ENCODE measurements at places on chromosomes 11 and 22.

DNA sequence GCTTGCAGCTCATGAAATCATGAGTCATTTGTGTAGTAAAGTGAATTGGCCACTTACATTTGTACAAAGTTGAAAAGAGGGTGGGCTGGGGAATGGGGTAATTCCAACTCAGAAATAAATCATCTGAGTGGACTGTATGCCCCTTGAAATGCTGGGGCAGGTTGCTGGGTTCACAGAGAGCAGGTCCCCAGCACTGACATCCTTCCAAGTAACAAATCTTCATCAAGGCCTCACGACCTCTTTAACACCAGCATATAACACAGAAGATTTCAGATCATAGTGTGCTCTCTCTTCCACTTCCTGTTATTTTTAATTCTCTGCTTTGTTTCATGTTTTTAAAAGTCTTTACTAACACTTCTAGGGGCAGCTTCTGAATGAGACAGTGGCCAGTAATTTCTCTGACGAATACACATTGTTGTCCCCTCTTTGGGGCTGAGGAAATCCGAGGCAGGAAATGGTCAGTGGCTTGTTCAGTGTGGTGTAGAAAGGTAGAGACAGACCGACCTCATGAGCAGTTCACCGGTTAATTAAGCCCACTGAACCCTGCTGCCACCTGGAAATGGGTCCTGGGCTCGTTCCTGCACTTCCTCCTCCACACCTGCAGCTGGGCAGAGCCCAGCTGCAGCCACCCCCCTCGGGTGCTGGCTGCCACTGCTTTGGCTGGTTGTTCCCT lies 127.7 kb downstream of the MAML2 start:
- DNase-seq, result no peak

DNA sequence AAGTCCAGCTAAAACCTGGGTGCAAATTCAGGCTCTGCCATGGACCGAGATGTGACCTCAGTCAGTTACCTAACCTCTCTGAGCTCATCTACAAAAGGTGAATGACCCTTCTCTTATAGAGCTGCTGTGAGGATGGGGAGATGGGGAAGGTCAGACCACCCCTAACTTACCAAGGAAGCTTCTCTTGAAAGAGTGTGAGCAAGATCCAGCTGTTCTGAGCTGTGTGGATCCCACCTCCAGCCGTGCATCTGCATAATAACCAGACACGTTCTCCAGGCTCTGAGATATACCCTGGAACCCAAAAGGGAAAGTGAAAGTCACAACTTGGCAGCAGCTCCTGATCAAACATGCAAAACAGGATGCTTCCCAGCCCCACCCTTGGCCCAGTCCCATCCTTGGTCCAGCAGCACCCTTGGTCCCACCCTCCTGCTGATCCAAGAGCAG lies at the start of gene APOL3:
Gene APOL3 (minus strand): TSS at position 257 of the 444 bp plus-strand sequence. CDS start 11,700 bp downstream, outside the sequence.
- DNase-seq, result peak; percentile 45

DNA sequence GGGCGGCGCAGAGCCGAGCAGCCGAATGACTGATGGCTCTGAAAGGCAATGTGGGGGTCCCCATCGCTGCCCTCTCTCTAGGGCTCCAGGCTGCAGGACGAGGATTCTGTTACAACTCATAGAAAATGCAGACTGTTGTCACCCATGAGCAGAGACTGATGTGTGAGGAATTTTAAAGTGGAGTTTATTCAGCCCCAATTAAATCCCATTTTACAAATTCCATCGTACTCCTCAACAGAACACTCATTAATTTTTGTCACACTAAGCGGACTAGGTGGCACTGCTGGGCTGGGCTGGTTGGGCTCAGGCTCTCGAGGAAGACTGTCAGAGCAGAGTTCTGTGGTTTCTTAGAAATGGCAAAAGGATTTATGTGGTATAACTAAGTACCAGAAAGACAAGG lies 102.6 kb upstream of the SPON1 start:
- DNase-seq, result no peak

- peak; percentile 57 for DNase-seq
These were observed 33.1 kb upstream of the SMPD1 start for GRCh38 chr11:6357222-6357621.

DNA sequence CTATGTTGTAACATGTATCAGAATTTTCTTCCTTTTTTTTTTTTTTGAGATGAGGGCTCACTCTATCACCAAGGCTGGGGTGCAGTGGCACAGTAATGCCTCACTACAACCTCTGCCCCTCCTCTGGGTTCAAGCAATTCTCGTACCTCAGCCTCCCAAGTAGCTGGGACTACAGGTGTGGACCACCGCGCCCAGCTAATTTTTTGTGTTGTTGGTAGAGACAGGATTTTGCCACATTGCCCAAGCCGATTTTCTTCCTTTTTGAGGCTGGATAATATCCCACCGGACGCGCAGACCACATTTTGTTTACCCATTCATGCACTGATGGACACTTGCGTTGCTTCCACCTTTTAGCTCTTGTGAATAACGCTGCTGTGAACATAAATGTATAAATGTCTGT lies 97.0 kb downstream of the BRD1 start:
- DNase-seq, result no peak

DNA sequence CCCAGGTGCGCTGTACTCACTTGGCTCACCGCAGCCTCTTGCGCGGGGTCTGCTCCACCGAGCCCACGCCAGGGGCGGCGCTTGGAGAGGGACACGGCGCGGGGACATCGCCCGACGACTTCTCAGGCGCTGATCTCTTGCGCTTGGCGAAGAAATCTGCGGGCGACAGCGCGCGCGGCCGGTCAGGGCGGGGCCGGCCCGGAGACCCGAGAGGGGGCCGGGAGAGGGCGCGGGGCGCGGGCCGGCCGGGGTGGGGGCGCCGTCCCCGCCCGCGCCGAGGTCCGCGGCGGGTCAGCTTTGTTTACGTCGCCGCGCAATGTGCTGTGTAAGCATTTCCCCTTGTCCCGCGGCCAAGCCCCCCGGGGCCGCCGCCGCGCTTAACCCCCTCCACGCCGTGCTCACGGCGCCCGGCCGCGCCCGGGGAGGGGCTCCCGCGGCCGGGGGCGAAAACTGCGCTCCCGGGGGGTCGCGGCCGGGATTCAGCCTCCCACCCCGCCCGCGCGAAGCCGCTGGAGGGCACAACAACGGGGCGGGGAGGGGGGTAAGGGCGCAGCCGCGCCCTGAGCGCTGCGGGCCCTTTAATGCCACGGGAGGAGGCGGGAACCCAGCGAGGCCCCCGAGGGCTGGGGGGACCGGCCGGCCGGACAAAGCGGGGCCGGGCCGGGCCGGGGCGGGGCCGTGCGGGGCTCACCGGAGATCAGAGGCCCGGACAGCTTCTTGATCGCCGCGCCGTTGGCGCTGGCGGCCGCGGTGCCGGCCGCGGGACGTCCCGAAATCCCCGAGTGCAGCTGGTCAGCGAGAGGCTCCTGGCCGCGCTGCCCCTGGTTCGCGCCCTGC lies 1.4 kb downstream of the CDKN1C start:
- DNase-seq, result no peak

GRCh38 chr11:64880240-64881001 lies 2.0 kb upstream of the EHD1 start:
- no peak for DNase-seq
